Stimulated activated CD4-positive, alpha-beta T cell treated with anti-CD3 and anti-CD28 coated beads, Interleukin-1b, Interleukin-23, amount 100 ng/mL, for 1 hour (primary cell): ENCODE measurements at places on chromosomes 12 and 14.

GRCh38 chr14:83441801-83442200, 1908.1 kb upstream of the SEL1L start:
- no peak for DNase-seq

DNA sequence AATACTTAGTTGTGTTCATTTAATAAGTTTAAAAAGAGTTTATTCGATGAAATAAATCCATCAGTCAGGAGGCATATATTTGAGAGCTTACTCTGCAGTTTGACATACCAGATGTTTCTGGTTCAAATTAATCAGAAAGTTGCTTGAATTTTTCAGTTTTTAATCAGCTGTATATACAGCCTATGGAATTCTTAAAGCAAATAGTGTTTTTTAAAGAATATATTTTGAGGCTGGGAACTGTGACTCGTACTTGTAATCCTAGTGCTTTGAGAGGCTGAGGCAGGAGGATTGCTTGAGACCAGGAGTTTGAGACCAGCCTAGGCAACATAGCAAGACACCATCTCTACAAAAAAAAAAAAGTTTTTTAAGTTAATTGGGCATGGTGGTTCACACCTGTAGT, 112.1 kb downstream of the MON2 start:
- no peak for DNase-seq

DNA sequence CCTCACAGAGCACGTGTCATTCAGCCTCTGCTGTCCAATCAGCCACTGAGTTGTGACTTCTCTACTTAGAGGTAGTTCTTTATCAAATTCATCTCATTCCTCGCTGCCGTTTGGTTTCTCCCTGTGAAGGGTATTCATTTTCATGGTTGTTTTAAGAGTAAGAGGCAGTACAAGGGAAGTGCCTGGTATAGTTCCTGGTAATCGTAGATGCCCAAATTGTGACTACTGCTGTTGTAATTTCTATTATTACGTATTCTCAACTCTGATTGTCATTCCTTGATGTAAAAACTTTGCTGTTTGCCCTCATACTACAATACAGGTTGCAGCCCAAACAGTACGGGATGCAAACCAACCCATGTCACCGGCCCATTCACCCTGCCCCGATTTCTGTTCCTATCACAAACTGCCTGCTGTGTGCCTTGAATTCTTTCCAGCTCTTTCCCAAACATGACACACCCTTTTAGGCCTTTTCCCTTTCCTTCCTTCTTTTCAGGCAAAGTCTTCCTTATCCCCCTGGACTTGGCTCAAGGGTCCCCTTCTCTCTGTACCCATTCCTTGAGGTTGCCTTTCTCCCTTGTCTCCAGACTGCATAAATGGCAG, 93.0 kb downstream of the SLC25A47 start:
- DNase-seq = no peak

- DNase-seq = no peak
Observed at GRCh38 chr12:84976133-84976532, 59.9 kb downstream of the TSPAN19 start.

DNA sequence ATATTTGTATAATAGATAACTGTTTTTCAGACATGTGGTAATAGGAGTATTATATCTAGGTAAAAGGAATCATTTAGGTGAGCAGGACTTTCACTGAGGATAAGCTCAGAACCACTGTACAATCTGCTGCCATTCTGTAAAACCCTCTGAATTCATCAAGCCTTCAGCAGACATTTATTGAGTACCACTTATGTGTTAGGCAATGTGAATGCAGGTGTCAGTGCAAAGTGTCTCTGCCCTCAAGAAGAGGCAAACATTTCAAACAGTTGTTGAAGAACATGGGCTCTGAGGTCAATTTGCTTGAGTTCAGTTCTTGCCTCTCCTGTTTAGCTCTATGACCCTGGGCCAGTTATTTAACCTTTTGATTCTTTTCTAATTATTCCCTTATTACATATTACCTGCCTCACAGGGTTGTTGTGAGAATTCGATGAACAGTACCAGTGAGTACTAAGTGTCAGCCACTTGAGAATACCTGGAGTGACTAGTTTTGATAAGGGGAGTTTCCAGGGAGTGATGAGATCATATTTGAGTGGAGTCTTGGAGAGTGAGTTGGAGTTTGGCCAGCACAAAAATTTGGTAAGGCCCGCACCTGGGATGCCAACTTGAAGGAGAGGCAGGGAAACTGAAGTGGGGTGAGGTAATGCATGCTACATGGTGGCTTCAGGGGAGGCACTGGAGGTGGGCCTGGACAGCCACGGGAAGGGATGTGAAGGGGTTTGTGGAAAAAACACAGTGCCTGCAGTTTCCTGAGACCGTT, 33.7 kb downstream of the RASSF8 start:
- DNase-seq = no peak

DNA sequence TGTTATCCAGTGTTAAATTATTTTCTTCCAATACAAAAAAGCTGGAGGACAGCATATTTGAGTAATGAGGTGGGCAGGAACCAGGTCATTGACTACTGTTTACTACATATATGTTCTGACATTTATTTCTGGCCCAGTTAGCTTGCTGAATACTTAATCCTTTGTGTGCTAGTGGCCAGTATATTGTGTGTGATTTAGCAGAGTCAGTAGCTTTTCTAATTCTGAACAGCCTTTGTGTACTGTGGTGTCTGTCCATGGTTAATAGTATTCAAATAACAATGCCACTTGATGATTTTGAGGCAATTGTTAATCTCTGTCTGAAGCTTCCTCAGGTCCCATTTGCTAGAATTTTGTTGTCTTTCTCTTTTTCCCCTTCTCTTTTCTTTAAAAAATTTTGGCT, 286.5 kb upstream of the E2F7 start:
- no peak for DNase-seq

GRCh38 chr14:34237677-34238076, 224.4 kb downstream of the SPTSSA start:
- no peak for DNase-seq

DNA sequence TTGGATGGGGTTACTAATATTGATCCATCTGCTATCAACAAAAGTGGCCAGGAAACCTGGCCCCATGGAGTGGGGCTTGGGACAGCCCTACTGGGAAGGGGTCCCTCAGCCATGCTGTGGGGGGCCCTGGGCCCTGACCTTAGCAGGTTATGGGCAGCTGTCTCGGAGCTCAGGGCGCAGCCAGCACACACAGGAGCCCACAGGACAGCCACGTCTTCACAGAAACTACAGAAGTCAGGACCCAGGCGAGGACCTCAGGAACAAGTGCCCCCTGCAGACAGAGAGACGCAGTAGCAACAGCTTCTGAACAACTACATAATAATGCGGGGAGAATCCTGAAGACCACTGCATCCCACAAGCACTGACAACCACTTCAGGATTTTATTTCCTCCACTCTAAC, 11.9 kb upstream of the FKBP11 start:
- no peak for DNase-seq

DNA sequence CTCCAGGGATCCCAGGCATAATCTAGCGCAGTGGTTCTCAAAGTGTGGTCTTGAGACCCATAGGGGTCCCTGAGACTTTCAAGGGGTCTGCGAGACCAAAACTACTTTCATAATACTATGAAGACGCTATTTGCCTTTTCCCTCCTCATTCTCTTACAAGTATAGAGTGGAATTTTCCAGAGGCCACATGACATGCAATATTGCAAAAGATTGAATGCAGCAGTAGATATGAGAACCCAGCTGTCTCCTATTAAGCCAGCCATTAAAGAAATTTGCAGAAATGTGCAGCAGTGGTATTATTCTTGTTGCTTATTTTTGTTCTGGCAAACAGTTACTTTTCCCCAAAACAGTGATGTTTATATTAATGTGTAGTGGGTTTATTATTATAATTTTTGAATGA, 62.8 kb downstream of the VWF start:
- no peak for DNase-seq

GRCh38 chr14:95365401-95365800, 45.7 kb upstream of the CLMN start:
- DNase-seq = no peak

DNA sequence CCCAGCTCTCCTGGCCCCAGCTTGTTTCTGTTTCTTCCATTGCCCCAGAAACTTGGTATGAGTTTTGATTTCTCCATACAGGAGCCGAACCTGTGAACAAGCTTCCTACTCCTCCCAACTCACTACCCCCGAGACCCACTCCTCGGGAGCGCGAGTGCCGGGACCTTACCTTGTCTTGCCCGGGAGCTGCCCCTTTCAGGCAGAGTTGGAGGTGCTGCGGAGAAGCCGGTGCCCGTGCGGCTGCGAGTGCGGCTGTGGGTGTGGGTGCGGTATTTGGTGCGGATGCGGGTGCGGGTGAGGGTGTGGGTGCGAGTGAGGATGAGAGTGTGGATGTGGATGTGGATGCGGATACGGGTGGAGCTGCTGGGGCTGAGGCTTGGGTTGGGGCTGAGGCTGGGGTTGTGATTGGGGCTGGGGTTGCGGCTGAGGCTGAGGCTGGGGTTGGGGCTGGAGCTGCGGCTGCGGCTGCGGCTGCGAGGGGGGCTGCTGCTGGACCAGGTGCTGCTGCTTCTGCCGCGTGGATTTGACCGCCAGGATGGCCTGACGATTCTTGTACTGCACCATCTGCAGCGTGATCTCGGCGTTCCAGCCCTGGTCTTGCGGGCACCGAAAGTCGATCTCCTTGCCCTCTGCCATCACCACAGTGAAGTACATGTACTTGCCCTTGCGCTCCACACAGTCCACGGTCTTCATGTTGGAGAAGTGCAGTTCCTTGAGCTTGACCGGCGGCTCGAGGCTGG, 1.1 kb downstream of the PHLDA1 start:
- DNase-seq = no peak

- no peak for DNase-seq
Observed at GRCh38 chr12:69410571-69410970, 51.0 kb downstream of the YEATS4 start.

DNA sequence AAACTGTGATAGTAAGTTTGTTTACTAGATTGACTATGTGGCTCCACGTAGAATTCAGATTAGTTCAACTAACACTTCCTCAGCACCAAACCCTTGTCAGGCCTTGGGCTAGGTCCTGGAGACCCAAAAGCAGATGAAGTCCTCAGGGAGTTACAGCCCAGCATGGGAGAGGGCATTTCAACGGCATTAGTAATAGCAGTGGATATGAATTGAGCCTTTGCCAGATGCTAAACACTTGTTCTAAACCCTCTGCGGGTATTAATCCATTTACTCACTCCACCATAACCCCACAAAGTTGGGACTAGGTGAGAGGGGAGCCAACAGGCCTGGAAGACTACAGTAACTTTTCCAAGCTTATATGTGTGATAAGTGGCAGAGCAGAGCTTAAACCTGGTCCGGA, 714.6 kb downstream of the DIO2 start:
- DNase-seq = no peak

DNA sequence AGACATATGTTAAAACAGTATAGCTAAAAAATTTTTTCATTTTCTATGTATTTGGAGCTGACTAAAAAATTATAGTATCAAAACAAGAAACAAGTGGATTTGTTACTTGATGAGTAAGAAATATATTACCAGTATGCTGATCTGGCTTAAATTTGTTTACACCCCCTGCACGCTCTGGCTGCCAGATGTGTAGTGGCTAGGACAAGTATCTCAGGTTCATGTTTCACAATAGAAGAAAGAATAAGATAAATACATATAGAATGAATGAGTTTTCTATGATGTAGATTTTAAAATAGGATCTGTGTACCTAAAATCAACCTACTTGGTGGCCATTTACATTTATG, 13.1 kb downstream of the NAA30 start:
- DNase-seq = no peak
